ENCODE measurements at places on chromosomes 5 and 9.

GRCh38 chr5:172443441-172444109, 10.8 kb downstream of the SH3PXD2B start:
- no peak for DNase-seq

DNA sequence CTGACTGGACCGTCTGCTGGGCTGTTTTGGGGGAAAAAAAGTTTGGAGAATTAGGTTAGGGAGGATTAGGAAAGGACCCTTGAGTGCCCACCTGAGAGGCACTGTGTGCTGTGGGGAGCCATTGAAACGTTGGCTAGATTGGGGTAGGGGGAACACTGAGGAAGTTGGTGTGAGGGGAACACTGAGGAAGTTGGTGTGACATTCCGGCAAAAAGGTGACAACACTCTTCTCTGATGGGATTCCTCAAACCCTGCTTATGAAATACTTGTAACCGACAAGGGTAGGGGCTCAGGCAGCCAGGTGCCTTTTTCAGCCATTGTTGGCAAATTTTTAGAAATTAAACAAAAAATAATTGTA, 1.0 kb downstream of the CYSTM1 start:
- DNase-seq: no peak

- DNase-seq: no peak
These were observed 211.6 kb downstream of the MSX2 start for GRCh38 chr5:174935854-174936474.

DNA sequence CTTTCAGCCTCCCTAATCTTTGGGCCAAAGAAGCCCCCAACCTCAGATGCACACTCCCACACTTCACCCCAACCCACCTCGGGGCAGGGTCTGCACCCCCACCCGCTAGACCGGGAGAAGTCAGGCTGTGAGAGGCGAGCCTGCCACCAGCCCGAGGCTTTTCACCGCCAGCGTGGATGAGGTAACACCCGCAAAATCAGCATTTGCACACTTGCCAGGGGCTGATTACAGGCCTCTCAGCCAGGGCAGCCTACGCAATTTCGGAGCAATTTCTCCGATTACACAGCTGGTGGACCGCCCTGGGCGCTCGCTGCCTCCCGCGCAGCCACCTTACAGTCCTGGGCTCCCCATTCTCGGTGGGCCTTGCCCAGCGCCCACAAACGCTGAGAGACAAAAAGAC, 68.5 kb downstream of the FOXD1 start:
- DNase-seq: no peak

DNA sequence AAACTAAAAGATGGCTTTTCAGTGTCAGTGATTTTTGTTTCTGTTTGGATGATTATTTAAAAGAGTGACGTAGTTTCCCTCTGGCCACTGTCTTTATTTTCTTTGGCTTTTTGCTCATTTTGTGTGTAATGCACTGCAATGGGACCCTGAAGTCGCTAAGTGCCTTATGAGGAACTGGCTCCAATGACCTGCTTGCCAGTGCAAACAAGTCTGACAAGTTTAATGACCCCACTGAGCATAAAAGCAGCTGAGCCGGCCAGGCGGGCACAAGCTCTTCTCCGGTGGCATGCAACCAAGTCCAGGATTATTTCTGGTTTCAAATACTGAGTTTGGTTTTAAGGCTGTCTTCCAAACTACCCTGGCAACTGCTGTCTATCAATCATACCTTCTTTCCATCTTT, 15.6 kb upstream of the GNA14 start:
- DNase-seq: no peak

GRCh38 chr9:112311497-112311896, 21.9 kb downstream of the PTBP3 start:
- DNase-seq: no peak

DNA sequence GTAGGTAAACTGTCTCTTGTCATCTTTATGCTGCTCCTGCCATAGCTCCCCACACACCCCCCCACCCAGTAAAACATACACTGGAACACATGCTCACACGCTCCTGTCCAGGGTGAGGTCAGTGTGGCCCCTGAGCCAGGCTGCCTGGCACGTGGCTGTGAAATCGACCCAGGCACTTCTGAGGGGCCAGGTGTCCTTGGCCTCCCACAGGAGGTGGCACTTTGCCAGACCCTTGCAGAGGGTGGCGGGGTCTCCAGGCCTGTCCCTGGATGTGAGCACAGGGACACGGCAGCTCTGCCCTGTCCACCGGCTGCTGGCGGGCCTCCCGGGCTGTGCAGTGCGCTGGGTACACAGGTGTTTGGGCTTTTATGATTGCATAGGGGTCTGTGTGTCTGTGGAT, 10.0 kb upstream of the CRB2 start:
- DNase-seq: no peak

DNA sequence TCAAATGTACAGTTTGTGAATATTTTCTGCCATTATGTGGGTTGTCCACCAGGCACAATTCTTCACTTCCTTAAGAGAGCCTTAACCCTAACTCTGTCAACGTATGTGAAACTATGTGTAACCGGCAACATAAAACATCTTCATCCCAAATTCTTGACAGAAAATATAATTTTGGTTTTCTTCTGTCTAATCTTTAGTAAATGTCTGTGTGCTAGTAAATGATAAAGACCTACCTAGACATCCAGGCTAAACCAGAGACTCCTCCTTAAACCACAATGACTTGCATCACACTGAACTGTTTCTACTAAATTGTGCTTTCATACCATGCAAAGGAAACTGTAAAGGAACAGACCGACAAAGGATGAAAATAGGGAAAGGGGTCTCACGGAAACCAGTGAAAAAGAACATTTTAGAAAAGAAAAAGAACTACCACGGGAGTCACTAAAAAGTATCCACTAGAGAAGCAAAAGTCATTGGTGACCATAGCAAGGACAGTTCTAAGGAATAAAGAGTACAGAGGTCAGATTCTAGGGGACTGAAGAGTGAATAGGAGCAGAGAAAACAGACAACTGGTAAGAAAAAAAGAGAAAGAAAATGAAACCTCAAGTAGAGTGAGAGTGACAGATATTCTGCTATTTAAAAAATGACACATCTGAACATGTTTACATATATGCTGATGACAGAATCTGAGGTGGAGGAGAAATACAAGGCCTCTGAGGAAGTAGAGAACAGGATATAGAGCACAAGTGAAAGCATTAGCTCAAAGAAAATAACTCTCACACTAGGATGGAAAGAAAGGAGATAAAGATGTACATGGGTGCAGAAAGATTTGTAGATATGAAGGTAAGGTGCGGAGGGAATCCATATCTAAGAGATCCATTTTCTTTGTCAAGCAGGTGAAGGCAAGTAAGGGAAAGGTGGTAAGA, 49.4 kb downstream of the FNIP1 start:
- DNase-seq: no peak

- no peak for DNase-seq
These were observed 100.4 kb downstream of the MEF2C start for GRCh38 chr5:88782571-88782970.

DNA sequence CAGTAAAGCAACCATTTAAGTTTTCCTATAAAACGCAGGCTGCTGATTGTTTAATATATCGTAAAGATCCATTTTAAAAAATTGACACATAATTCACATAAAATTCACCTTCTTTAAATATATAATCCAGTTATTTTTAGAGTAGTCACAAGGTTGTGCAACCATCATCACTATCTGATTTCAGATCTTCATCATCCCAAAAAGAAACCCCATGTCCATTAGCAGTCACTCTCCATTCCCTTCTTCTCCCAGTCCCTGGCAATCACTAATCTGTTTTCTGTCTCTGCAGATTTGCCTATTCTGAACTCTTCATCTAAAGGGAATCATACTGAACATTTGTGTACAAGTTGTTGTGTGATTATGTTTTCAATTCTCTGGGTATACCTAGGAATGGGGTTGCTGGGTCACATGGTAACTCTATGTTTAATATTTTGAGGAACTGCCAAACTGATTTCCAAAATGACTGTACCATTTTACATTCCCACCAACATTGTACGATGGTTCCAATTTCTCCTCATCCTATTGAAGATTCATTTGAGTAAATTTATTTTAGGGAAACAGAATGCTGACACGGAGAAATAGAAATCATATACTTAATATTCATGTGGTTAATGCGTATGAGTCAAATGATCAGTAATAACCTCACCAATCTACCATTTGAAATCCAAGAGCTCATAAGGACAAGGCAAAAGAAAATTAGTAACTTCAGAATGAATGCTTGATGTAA, 57.8 kb upstream of the PLPP1 start:
- no peak for DNase-seq

GRCh38 chr9:123680352-123680751, 249.6 kb downstream of the DENND1A start:
- no peak for DNase-seq

DNA sequence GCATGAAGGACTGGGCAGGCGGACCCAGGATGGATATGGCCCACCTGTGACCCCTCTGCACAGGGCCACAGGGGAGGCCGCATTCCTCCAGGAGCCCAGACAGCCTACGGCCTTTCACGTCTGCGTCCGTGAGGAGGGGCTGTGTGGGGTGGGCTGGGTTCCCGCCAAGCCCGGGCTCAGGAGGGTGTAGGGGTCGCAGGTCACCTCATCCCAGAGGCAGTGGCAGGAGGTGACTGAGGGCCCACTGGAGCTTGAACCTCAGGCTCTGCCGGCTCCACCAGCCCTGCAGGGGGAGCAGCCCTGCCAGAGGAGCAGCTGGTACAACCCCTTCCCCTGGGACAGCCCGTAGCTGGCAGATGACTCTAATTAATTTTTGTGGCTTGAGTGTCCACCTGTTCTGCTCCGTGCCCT, 40.7 kb upstream of the CACNA1B start:
- no peak for DNase-seq

- DNase-seq: no peak
These were observed 110.1 kb downstream of the WNK2 start for GRCh38 chr9:93294011-93294410.

- no peak for DNase-seq
These were observed 116.5 kb upstream of the CACNA1B start for GRCh38 chr9:137761032-137761431.

GRCh38 chr9:124760719-124761118, 10.4 kb downstream of the NR6A1 start:
- DNase-seq: no peak

GRCh38 chr9:17422994-17423680, 155.7 kb upstream of the SH3GL2 start:
- DNase-seq: no peak

GRCh38 chr9:68777070-68777763, 72.2 kb downstream of the PIP5K1B start:
- DNase-seq: no peak

GRCh38 chr9:88174324-88174723, 36.0 kb upstream of the SPATA31C2 start:
- DNase-seq: no peak

DNA sequence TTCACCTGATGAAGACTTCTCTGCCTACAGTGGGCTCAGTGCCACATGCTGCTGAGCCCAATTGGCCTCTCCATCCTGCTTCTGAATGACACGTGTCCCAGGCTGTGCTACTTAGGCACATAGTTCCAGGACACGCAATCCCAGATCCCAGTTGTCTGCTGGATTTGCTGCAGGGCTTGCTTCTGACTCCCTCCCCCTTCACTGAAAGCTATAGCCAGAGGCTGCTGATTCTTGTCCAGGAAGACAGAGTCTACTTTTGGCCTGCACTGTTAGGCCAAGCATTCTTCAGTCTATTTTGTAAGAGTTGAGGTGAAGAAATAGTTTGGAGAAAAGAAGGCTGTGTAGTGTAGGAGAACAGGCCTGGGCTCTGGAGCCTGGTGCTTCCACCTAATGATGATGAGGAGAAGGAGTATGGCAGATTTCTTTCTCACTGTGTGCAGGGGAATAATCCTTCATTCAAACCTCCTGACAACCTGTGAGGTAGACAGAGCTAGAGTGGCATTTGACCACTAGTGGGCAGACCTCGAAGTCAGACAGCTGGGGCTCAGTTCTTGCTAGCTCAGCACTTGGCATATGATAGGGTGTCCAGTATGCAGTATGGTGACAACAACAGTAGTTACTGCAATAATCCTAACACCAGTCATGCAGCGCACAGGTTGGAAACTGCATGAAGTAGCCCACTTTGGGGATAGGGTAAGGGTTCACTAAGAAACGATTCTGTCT, 19.5 kb upstream of the ASPN start:
- no peak for DNase-seq

DNA sequence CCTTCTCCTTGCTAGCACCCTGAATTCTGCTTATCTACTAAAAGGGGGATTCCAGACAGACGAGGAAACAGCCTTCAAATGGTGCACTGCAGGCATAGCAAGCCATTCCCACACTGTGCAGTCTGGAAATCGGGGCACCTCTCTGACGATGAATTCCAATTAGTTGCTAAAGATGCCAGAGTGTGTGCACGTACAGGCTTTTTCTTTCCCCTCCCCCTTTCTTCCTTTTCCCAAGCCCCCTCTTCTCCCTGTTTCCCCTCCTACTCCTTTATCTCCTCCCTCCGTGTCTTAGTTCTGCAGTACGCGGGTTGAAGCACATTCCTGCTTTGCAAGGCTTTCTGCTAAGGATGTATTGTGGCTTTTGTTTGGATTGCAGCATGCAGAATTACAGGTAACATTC, at the start of gene GPR21:
TSS of gene GPR21 (plus strand) at position 316 of the 400 bp plus-strand sequence. CDS start 900 bp downstream, outside the sequence.
- no peak for DNase-seq

- no peak for DNase-seq
These were observed 107.1 kb downstream of the CTNND2 start for GRCh38 chr5:11797132-11797531.

DNA sequence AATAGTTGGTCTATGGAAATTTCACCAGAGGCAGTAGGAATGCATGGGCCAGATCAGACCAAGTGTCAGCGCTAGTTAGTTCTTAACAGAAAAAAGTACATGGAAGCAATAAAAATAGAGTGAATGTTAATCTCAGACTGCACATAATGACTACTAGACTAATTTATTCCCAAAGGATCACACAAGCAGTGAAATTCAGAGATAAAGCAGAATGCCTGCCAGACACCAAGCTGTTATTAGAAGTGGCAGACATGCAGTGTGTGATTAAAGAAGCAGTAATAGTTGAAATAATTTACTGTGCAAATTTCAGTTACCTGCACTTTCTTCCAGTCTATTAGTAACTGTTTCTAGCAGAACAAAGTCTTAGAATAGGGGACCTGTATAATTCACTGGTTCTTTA, 1024.2 kb downstream of the CDH9 start:
- no peak for DNase-seq

DNA sequence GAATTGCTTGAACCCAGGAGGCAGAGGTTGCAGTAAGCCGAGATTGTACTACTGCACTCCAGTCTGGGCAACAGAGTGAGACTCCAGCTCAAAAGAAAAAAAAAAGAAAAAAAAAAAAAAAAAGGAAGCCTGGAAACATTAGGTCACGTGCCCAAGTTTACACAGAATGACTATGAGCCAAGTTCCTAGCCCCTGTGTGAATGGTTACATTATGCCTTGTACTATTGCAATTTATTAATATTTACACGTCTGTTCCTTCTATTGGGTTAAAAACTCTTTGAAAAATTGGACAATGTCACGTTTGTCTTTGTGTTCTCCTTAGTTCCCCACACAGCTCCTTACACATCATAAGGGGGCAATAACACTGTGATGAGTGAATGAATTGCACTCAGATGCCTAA, 33.5 kb upstream of the SLC28A3 start:
- no peak for DNase-seq

DNA sequence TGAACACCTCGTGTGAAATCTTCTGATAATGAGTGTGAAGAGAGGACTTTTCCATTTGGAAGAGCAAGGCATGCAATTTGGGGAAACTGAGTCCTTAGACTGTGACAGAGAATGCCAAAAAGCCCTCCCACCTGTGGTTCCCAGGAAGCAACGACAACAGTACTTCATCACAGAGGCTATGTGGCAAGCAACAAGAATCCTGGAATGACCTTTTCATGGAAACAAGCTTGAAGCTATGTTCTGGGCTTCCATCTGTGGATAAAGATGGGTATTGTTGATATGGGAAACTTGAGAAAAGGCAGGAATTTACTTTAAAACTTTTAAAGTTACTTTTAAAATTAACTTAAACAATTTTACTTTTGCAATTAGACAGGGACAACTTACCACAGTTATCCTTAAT, 131.2 kb upstream of the ANKH start:
- no peak for DNase-seq
